Activated CD4-positive, alpha-beta T cell treated with anti-CD3 and anti-CD28 coated beads, Interleukin-2, amount 50 U/mL, for 24 hours (primary cell): ENCODE measurements at places on chromosomes 13 and 19.

DNA sequence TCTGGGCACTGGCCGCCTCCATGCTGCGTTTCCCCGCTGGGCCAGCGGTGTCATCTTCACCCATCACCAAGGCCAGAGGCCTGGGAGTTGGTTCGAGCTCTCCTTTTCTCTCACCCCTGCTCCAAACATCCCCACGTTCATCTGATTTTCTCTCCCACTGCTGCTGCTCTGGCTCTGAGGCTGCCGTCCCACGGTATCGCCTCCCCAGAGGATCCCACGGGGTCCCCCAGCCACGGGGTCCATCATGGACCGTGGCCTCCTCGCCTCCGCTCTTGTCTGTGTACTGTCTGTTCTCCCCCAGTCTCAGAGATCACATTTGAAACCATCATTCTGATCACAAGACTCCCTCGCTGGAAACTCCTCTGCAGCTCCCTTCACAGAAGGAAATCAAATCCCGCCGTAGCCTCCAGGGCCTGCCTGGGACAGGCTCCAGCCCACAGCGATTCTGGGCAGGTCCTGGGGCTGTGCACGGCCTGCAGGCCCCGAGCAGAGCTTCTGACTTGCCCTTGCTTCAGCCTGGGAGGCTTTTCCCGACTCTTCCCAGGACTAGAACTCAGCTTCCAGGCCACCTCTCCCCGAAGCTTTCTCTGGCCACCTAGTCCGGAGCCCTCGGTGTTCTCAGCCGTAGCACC is 64.2 kb downstream of the SOX1 start:
- no peak for DNase-seq

DNA sequence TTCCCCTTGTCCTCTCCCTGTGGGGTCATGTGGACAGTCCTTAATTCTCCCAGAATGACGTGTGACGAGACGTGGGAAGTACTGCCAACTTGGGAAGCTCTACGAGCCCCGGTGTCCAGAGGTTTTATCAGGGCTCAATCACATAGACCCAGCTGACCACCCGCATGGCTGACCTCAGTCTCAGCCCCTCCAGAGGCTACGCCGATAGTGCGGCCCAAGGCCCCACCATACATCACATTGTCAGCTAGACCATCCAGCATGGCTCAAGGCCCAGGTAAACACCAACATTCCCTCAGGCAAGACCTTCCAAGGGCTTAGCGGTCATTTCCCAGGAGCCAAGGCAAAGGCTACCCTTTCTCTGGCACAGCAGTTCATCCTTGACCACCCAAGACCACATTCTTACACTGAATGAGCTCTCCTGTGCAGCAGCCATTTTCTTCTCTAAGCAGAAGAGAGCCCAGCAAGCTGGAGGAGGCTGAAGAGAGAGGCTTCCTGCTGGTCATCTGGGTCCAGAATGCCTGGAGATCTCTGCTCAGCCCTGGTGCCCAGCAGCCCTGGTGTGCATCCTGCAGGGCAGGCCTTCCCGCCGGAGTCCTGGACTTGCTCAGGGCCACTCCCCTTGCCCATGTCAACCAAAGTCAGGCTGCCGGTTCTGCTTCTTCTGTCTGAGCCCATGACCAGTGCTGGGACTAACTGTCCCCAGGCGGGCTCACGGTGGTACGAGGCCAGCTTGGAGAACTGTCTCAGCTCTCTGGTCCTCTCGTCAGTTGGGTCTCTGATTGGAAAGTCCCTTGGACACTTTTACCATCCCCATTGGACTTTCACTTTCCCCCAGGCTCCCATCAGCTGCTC is 7.9 kb upstream of the F10 start:
- no peak for DNase-seq

DNA sequence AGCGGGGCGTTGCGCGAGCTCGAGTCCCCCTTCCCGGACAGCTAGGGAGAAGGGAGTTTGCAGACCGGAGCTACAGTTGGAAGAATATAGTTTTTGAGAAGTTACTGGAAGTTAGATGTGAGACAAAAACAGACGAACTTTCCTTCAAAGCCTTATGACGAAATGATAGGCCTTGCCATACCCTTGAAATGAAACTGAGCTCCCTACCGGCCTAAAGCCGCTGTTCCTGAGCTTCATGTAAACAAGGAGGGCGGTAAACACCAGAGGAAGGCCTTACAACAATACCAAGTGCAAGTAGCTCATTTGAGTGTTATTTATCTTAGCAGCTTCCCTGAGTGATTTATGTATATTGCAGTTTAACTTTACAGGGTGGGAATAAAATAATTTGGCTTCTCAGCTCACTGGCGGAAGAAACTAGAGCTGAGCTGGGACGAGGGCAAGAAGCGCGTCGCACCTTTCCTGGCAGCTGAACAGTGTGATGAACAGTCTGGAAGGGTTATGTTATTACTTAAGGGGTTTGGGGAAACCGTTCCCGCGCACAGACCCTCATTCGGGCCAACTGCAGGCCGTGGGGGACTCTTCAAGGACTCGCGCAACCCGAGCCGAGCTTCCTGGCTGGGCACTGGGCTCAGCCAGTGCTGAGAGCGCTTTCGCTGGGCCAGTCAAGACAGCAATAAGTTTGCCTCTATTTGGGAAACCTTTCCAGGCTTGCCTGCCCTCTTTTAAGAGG is 111.2 kb downstream of the KCNRG start:
- DNase-seq: no peak

DNA sequence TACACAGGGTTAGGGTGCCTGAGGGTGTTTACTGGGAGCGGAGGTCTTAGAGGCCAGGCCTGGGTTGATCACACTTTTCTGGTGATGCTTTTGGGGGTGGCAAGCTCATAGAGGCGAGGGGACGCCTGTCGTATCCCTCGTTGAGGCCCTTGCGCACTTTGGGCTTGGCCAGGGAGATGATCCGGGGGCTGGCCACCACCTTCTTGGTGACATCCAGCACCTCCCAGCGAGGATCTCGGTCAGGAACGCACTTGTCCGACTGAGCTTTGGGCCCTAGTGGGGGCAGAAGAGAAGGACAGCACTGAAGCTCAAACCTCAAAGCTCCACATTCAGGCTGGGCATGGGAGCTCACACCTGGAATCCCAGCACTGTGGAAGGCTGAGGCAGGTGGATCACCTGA is 17.6 kb upstream of the MIER2 start:
- no peak for DNase-seq

DNA sequence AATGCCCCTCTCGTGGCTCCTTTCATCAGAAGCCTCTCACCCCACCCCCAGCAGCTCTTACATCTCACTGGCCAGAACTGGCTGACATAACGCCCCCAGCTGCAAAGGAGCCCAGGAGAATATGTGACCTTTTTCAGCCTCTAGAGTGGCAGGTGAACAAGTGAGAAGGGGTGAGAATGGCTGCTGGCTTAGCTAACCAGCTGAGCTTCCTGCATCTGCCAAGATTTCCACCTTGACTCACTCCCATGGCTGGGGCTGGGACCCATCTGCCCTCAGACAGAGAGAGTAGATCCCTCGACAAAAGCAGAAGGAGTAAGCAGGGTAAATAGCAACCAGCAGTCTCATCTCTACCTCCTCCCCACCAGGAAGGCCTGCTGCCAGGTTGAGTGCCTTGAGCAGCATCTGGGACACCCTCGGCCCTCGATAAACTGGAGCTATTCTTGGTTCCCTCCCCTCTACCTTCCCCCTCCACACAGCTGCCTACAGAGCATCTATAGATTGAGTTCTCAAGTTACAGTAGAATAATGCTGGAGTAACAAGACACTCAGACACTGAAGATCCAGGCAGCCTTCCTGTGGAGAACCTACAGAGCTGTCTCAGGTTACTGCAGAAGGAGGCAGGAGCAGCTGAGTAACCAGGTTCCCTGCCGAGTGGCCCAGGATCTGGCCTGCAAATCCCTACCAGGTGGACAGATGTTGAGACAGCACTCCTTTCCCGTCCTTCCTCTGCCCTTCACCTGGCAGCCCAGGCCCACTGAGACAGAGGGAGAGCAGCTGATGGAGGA is 15.5 kb downstream of the KASH5 start:
- no peak for DNase-seq

- no peak for DNase-seq
Measured at GRCh38 chr13:98157609-98158008, 14.7 kb downstream of the FARP1 start.

GRCh38 chr13:97127842-97128241 is 94.3 kb upstream of the MBNL2 start:
- no peak for DNase-seq
